ENCODE measurements at places on chromosomes 13 and 19. TPM values are rescaled to one million over a fixed set of nuclear protein-coding genes. Genes with fewer than 3 reads are reported as not detected.

DNA sequence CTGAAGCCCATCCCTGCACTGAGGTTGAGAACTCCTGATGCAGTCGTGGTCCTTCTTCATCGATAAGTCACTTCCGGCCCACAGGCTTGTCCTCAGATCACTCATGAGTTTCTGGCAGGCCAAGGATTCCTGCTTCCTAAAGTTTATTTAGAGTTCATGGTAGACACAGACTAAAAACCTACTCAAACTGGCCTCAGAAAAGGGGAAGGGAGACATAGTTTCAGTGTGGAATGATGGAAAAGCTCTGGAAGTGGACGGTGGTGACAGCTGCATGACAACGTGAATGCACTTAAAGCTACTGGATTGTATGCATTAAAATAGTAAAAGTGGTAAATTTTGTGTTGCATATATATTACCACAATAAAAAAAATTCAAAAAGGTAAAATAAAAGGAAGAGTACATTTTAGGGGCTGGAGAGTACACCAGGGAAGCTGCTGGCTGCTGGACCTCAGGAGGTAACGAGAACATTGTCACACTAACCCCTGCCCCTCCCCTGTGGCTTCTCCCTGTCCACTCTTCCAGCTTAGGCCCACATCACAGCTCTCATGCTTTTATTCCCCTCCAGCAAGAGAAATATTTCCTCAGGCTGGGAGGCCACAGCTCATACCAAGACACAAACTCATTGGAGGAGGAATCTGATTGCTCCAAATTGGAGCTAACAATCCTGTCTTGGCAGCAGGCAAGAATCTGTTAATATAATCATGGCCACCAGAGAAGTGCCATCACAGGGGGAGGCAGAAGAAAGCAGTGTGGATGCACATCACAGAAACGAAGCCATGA is 741.0 kb downstream of the UQCRFS1 start:
- DNase-seq, result no peak

- no peak for DNase-seq
These were observed 2.2 kb upstream of the TMEM161A start for GRCh38 chr19:19140476-19140875.

DNA sequence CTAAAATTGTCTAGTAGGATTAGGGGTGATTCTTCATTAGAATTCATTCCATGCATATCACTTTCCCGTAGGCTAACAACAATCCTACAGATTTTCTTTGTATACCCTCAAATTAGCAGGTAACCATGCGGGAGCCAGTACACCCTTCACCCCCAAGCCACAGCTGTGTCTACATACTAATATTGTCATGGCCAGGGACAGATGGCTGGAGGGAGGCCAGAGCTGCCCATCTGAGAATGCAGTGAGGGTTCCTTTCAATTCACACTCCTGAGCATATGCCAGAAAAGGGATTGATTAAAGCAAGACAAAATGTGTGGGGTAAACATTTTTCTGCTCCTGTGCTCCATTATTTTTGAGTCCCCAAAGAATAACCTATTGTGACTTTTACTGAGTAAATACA is 68.9 kb downstream of the FREM2 start:
- no peak for DNase-seq

Gene LILRA1
- total RNA-seq, result 0.61 TPM

All from left colon (tissue), 2 donors.